ENCODE measurements at places on chromosomes 5 and 9. TPM values are rescaled to one million over a fixed set of nuclear protein-coding genes. Genes with fewer than 3 reads are reported as not detected.

ANKRD34B gene
- total RNA-seq, result not detected

ATP6V0E1 gene
- total RNA-seq, result 88.3 TPM

SAXO1 gene
- total RNA-seq, result not detected

ZNF366 gene
- not detected for total RNA-seq

GLRA1 gene
- total RNA-seq, result not detected

SPINK7 gene
- 0.47 TPM for total RNA-seq

CDO1 gene
- not detected for total RNA-seq

SETX gene
- 20.3 TPM for total RNA-seq

HARS1 gene
- total RNA-seq, result 96.6 TPM

IFNA14 gene
- total RNA-seq, result not detected

PCDHGA8 gene
- 0.08 TPM for total RNA-seq

CFAP77 gene
- total RNA-seq, result not detected

PLAC8L1 gene
- 0.23 TPM for total RNA-seq

MYMK gene
- not detected for total RNA-seq

TRIM7 gene
- total RNA-seq, result 56.8 TPM

TLN1 gene
- 149 TPM for total RNA-seq
